ENCODE measurements at places on chromosomes 7 and 10.

GRCh38 chr7:92527300-92528187 is 776 bp downstream of the PEX1 start:
- peak; percentile 76 for DNase-seq

GRCh38 chr10:96958071-96958470 is 126.0 kb downstream of the LCOR start:
- DNase-seq: no peak

DNA sequence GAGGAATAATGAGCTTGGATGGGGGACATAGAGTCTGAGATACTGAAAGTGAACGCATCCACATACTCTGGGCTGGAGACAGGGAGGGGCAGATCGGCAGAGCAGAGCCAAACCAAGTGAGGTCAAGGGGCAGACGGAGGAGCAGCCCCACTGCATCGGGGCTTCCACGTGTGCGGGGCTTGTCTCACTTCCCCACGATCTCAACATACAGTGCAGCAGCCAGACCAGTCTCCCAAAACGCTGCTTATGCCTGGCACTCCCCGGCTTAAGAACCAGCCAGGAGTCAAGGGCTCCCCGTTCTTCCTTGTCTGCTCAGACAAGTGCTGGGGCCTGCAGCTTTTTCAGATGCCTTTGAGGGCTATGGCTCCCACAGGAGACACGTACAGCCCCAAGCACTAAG is 43.6 kb downstream of the PARP12 start:
- peak; percentile 40 for DNase-seq

GRCh38 chr10:5945190-5945509 is 32.2 kb downstream of the IL15RA start:
- no peak for DNase-seq

DNA sequence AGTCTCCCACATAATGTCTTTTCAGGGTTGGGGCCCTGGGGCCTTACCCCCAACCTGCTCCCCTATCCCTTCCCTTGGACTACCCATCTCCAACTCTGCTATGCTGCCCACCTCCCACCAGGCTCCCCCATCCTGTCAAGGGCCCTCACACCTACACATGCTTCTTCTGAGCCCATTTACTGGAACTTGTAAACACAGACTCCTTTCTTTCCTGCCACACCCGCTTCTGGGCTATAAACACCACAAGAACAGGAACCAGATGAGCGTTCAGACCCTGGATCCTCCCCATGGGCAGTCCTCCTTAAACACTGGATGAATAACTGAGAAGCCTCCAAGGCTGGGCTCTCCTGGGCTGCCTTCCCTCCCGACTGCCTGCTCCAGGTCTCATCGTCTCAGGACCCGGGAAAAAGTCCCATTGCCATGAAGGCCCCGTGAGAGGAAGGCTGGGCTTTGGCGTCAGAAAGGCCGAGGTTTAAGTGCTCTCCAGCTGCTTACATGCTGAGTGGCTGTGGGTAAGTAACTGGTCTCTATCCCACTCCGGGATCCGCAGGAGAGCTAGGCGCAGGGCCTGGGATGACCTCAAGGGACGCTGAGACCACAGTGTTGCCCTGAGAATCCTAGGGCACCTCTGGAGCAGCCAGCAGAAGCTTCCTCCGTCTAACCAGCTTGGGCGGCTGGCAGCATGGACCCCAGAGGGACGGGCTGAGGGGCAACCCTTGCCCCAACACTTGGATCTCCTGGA is 15.6 kb upstream of the CRHR2 start:
- no peak for DNase-seq

- no peak for DNase-seq
Observed at GRCh38 chr10:48541144-48541795, 63.6 kb downstream of the ARHGAP22 start.

DNA sequence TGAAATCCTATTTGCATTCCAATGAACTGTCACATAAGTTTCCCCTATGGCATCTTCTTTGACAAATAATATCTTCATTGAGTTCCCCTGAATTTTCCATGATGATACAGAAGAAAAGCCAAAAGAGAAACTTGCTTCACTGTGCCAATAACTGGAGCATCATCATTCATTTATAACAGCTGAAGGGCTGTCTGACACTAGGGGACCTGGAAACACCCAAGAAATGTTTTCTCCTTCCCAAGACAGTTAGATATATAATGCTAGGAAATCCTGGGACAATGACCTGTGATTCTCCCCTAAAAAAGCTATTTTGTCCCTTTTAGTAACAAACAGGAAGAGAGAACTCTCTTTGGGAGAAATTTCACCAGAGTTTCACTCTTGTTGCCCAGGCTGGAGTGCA is 133.6 kb downstream of the SEMA3C start:
- DNase-seq: no peak

- no peak for DNase-seq
Observed at GRCh38 chr10:85565381-85565780, 801.2 kb downstream of the GRID1 start.

DNA sequence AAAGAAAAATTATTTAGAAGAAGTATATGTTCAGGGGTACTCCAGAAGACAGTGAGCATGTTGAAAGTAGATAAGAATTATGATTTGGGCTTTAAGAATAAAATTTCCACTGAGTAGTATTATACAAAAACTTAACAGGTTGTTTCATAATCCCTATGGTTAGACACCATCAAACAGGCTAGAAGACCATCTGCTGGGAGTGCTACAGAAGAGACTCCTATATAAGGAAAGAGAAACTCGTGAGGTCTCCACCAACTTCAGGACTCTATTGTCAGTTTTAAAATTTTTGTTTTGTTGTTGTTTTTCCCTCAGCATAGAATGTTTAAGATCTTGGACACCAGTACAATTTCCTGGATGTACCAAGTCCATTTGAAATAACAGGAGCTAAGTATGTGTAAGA is 13.1 kb downstream of the DNAJC1 start:
- DNase-seq: no peak
